Upper lobe of right lung (tissue), 1 donor: ENCODE measurements at places on chromosomes 5 and 9. TPM values are rescaled to one million over a fixed set of nuclear protein-coding genes. Genes with fewer than 3 reads are reported as not detected.

- DNase-seq, result no peak
These were observed 15.1 kb downstream of the SLC28A3 start for GRCh38 chr9:84325347-84325973.

The ENTPD8 gene
- total RNA-seq, result not detected

DNA sequence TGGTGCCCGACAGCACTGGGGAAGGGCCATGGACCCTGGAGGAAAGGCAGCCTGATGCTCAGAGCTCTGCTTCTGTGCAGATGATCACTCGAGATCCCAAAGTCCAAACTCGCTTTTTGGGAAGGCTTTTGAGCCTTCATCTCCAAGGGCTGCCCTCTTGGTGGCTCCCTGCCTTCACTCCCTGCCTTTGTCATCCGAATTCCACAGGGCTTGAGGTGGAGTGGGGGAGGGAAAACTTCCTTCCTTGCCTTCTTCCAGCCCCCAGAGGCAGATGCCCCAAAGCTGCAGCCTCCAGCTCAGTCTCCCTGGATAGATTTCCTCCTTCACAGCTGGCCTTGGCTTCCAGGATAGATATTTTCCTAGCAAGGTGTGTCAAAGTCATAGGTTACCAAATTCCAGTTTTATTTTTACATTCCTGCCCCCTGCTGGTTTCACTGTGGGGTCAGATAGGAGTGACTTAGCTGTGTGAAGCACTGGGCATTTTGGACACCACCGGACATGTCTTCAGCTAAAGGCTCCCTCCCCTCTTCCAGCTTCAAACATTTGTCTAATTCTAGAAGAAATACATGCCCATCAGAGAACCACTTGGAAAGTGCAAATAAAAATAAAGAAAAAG is 268.2 kb downstream of the HSPA4 start:
- DNase-seq, result no peak

The NR5A1 gene
- total RNA-seq, result not detected

The C5orf52 gene
- total RNA-seq, result not detected

The AGXT2 gene
- not detected for total RNA-seq

DNA sequence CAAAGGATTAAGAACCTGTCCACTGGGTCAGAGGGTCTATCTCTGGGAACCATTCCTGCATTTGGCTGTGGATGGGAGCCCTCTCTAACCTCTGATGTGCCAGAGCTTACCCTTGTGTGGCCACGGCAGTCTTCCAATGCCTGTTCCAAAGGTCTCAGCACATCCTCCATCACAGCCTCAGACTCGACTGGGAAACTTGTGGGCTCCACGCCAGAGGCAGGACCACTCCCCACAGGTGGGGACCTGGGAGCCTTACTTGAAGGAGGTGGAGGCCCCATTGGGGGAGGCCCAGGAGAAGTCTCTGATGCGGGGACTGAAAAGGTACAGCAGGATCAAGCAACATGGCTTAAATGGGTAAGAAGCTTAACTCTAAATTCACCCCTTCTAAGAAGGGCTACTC is 4.4 kb downstream of the EIF4EBP3 start:
- DNase-seq, result no peak
